Stimulated activated CD8-positive, alpha-beta memory T cell treated with anti-CD3 and anti-CD28 coated beads, Interleukin-7, amount 100 ng/mL, for 4 hours (primary cell): ENCODE measurements at places on chromosomes 3 and 15.

DNA sequence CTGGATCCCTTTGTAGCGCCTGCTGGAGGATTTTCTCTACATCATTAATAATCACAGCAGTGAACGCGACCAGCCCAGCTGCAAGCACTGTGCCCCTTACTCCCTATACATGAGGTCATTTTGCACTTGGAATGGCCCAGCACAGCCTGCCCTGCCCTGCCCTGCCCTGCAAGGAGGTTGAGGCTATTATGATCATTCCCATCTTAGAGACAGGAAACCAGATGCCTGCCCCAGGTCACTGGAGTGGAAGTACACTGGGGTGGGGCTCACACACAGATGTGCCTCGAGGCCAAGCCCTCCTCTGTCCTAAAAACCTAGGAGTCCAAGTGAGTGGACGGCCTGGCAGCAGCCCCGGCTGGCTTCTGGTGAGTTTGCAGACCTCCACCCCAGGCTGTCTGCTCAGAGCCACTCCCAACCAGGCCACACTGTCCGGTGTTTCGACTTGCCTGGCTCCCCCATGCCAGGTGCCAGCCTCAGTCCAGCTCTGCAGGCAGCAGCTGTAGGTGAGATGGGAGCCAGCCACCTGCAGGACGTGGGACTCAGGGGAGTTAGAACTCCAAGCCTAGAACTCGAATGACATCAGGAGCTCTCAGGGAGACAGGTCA is 30.4 kb upstream of the SEC61A1 start:
- no peak for DNase-seq

- no peak for DNase-seq
Measured at GRCh38 chr3:170802164-170803151, 67.5 kb downstream of the RPL22L1 start.

- DNase-seq, result no peak
Measured at GRCh38 chr3:66104535-66104934, 65.8 kb upstream of the MAGI1 start.

DNA sequence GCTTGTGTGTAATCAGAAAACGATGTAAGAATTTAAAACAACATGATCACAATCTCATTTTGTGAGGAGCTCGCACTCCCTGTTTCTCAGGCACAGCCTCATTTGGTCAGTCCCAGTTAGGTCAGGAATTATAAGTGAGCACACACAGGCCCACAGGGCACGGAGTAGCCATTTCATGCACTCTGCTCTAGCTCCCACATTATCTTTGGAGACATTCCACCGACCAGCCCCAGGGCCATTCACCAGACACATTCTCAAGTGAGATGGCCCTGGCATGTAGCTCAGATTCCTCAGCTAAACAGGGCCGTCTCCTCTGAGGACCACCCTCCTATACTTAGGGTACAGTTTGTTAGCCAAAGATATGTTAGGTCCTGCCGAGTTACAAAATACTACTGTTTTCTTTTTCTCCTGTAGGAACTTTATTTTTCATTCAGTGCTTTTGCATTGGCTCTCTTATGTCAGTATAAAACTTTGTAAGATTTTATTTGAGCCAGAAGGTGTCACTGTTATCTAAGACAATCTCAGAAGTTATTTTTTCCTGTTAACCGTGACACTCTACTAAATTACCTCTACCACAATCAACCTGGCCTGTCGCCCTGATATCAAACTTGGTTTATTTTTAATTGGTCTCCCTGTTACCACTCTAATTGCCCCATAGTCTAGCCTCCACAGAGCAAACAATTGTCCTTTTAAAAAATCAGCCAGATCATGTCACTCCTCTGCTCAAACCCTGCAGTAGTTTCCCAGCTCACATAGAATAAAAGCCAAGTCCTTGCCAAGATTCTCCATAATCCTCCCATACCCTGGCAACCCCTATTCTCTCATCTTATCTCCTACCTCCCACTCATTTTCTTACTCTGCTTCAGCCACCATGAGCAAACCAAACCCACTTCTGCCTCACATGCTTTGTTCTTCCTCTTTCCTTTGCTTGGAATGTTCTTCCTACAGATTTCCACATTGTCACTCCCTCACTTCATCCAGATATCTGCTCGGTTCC is 105.7 kb downstream of the PPP2R3A start:
- DNase-seq, result no peak

GRCh38 chr15:24848050-24848449 is 106.7 kb upstream of the SNRPN start:
- DNase-seq, result no peak

DNA sequence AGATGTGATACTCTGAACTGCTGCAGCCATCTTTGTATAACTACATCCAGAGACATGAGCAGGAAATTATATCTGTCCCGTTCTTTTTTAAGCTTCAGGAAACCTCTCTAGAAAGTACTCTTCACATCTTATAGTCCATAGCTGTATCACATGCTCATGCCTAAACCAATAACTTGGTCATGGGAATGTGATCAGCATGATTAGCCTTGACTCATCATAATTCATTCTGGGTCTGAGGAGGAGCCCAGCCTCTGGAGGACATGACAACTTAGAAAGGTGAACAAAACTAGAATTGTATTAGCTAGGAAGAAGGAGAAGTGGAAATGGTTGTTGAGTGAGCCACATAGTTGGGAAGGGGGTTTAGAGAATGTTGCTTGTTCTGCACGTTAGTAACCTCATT is 12.9 kb downstream of the PPM1L start:
- no peak for DNase-seq

DNA sequence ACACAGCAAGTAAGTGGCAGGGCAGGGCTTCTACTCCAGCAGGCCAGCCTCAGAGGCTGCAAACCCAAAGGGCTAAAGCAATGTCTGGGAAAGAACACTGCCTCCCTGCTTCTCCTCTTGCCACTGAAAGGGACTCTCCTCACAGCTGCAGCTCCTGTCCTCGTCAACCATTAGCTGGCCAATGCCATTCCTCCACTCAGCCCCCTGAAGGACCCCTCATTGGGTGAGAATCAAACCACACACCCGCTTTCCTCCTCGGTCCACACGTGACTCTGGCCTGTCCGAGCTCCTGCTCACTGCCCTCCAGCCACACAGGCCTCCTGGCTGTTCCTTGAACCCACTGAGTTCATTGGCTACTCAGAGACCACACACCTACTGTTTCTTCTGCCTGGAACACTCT is 253.7 kb upstream of the TLE3 start:
- no peak for DNase-seq

DNA sequence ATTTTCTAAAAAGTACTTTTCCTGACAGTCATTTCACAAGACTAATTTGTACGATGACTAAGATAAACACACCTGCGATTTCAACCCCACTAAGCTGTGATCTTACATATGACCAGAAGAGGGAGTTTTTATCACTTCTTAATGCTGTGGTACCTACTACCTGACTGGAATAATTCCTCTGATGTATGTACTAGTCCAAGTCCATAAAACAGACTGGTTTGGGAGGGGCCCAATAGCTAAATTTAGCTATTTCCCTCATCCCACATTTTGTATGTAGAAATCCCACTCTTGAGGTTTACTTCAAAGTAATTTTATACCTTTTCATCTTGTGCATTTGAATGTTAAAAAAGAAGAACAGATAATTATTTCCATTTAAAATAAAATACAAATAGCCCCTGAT is 49.7 kb upstream of the SCAANT1 start:
- no peak for DNase-seq

GRCh38 chr15:72866182-72866581 is 82.6 kb upstream of the ADPGK start:
- DNase-seq, result no peak

DNA sequence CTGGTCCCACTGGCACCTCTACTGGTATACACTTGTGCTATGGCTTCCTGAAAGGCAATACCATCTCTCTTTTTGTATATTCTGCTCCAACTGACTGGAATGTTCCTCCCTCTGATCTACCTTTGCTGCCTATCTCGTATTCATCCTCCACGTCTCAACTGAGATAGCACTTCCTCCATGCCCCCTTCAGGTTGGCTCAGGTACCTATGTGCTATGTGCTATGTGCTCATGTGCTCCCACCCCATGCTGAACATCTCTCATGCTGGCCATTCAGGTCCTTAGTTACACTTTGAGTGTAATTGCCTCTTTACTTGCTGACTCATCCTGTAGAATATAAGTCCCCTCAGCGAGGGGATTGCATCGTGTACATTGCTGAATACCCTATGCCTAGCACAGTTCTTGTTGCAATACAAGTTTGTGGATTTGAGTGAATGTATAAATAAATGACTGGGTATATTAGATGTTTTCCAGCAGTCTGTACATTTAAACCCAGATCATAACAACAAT is 156.9 kb downstream of the SOX2 start:
- DNase-seq, result no peak

DNA sequence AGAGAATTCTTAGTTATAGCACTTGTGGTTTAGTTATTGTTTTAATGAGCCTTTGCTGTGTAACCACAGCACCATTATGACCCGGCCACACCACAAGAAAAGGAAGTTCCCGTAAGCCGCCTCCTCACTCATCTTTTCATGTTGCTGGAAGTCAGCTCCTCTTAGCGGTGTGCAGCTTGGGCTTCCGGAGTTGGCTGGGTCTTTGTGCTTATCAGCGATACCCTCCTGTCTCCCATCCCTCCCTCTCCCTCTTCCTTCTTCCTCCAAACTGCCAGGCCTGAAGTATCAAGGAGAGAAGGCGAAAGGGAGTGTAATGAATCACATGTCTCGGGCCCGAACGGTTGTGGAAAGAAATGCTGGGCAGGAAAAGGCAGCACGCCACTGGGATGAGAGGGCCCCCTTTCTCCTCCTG is 353.5 kb downstream of the MCTP2 start:
- peak; percentile 26 for DNase-seq

- DNase-seq, result no peak
Measured at GRCh38 chr3:30548600-30548999, 57.8 kb upstream of the TGFBR2 start.

DNA sequence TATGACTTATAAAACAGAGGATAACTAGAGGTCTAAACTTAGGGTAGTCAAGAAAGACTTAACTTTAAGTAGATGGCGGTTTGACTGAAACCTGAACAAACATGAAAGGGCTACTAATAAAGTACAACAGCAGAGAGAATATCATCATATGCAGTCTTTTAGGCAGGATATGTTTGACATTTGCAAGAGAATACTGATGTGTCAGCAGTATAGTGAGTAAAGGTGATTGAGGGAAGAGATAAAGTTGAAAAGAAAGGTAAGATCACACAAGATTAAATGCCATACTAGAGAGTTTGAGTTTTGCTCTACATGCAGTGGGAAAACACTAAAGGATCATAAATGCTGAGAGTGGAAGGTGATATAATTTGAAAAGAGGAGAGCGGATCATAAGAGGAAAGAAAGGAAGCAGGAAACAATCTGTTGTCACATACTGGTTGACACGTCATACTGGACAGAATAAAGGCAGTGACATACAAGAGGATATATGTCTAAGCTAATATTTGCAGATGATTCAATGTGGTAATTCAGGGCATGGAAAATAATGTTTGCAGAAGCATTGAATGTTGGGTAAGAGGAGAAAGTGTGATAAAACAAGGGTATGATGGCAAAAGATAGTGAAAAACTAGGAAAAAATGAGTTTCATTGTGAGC is 223.0 kb downstream of the EPHA6 start:
- DNase-seq, result no peak

DNA sequence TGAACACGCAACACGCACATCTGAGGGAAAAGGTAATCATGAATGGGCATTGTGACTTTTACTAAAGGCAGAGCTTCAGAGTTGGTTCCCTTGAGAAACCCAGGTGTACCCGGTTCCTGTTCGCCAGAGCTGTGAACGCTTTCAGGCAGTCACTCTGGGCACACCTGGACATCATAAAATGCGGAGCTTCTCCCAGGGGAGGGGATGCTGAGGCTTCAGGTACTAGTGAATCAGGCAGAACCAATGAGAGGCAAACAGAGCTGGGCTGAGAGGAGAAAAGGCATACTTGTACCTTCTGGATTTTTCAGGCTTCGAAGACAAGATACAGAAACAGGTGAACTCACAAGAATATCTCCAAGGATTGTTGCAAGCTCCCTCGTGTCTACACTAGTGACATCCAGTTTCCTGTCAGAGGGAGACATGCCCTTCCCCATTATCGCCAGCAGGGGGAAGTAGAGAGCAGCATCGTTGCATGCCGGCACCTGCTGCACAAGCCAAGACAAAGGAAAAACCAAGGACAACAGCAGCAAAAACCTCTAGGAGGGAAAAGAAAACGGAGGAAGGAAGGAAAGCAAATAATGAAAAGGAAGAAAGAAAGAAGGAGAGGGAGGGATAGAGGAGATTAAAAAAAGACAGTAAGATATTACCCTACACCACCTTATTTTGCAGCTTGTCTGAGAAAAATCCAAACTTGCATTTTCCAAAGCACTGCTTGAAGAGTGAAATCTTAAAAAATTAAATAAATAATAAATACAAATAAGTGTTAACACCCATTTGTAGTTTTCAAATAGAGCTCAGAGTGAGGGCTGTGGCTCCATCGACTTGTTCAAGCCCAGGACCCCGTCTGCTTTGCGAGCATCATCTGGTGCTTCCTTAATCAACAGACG is 2.0 kb downstream of the AHSG start:
- DNase-seq, result peak; percentile 47

- DNase-seq, result no peak
Measured at GRCh38 chr3:195065864-195066185, 205.1 kb downstream of the XXYLT1 start.

GRCh38 chr15:39747326-39747725 is 35.3 kb downstream of the FSIP1 start:
- DNase-seq, result no peak

GRCh38 chr15:91776104-91776503 is 77.4 kb upstream of the SLCO3A1 start:
- DNase-seq, result no peak

GRCh38 chr15:82111918-82112317 is 66.1 kb upstream of the MEX3B start:
- DNase-seq, result no peak

DNA sequence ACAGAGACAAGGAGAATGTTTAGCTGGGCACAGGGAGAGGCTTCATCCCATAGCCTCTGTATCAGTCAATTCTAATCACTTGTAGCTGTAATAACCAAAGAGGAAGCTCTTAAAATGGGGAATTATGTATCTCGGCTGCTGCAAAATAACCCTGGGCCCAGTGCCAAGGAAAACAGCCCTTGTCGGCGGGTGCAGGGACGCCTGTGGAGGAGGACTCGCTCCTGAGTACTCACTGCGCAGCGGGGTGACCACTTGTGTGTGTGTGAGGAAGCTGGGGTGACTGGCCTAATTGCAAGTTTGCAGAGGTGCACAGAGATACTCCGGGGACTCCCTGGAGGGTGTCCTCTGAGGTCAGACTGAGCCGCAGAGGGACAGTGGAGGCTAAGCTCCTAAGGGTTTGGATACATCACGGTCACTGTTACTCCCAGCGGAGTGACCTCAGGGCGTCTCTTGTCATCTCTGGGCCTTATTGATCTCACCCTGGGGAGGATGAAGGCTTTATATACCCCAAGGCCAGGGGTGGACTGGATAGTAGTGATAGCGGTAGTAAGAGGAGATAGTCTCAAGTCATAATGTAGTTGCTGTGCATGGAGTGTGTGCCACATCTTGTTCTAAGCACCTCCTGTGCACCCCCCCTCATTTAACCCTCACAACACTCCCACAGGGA is 37.2 kb downstream of the SLC6A6 start:
- no peak for DNase-seq

DNA sequence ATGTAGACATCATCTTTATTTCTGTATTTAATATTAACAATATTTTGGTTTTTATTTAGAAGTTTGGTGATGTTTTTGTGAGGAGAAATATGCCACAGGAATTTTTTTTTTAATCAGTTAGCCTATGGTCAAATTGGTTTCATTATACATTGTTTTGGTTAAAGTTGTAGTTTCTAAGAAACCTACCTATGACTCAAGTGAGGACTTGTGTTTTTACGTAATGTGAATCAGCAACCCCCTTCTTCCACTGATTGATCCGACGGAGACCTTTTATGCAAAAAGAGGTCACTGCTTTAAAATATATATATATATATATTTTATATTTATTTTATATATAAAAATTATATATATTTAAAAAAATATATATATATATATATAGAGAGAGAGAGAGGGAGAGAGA is 698.1 kb downstream of the FHIT start:
- DNase-seq, result no peak
